ENCODE measurements at places on chromosomes 11 and 22.

DNA sequence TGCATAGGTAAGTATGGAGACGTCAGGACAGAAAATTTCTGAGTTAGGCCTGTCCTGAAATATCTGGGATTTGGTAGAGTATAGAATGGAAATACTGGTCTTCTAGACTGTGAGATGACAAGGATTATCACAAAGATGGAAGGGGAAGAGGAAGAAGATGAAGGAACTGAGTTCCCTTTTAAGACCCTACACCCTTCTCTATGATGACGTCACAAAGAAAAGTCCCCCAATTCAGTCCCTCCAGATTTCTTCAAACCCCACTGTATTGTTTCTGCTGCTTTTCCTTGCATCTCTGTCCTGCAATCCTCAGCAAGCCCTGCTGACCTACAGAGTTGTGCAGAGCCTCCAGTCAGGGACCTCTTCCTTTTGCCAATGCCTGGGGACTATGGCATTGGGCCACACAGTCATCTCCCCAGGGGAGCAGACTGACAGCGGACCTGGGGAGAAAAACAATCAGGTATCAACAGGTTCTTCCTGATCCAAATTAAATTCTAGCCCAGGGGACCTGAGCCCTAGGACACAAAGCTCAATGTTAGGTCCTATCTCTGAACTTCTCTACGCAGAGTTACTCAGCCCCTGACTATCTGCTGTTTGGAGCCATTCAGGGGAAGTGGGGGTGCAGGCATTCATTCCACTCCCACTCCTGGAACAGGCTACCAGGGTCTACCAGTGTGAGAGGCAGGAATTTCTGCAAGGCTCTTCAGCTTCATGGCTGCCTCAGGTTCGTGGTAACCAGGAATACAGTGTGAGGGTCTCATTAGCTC lies 49.2 kb upstream of the POU2AF1 start:
- DNase-seq: no peak

- DNase-seq: no peak
These were observed 129.7 kb downstream of the NCAM1 start for GRCh38 chr11:113090716-113091480.

DNA sequence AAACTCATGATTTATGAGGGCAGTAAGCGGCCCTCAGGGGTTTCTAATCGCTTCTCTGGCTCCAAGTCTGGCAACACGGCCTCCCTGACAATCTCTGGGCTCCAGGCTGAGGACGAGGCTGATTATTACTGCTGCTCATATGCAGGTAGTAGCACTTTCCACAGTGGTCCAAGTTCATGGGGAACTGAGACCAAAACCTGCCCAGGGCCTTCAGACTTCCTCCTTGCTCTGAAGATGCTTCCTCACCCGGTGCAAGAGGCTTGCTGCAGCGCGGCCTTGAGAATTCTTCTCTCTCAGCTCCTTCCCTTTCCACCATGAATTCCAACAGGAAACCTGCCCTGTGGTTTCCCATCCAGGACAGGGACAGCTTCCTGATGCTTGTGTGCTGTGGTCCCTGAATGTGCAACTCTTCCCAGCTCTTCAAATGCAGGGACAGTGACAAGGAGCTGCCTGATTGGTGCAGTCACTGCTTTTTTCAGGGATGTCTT lies 53.9 kb downstream of the GGTLC2 start:
- no peak for DNase-seq

DNA sequence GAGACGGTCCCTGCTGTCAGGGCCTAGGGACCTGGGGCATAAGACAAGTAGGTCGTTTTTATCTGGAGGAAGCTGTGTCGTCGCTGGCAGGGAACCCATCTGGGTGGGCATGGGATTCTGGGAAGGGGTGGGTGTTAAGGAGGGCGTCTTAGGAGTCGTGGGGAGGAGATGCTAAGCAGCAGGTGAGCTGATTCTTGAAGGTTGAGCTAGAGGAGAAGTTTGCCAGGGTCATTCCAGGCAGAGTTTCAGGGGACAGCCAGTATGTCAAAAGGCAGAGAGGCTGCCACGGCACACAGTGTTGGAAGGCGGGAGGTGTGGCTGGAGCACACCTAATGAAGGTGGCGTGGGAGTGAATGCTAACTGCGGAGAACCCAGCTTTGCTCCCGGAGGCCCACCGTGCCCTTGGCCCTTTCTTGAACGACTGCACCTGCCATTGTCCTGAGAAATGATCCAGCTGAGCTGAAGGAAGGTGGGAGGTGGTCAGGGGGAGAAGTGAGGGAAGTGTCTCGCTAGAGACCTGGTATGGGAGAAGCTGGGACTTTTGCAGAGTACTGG lies 1.3 kb downstream of the FAM118A start:
- DNase-seq: no peak

Data from A549 (cell line).